GM18507 (cell line): ENCODE measurements at places on chromosomes 5 and 9.

- no peak for DNase-seq
These were observed 41.1 kb upstream of the ICE1 start for GRCh38 chr5:5381310-5381913.

DNA sequence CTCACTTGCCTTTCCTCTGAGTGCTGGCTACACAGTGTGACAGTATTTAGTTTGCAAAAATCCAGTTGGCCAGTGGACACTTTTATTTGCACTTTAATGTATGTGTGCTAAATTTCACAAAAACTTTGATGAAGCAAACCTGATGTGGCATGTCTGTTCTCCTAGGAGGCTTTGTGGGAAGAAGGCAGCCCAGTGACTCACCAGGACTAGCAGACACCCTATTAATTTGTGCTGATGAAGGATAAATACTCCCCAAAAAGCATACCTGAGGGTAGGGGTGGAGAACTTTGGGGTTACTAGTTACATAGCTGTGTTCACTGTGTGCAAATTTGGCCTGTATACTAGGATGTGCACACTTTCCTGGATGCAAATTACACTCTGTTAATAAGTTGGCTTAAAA, 39.3 kb upstream of the IPPK start:
- DNase-seq, result no peak

GRCh38 chr9:129677456-129677855, 12.0 kb downstream of the PRRX2 start:
- DNase-seq, result no peak

DNA sequence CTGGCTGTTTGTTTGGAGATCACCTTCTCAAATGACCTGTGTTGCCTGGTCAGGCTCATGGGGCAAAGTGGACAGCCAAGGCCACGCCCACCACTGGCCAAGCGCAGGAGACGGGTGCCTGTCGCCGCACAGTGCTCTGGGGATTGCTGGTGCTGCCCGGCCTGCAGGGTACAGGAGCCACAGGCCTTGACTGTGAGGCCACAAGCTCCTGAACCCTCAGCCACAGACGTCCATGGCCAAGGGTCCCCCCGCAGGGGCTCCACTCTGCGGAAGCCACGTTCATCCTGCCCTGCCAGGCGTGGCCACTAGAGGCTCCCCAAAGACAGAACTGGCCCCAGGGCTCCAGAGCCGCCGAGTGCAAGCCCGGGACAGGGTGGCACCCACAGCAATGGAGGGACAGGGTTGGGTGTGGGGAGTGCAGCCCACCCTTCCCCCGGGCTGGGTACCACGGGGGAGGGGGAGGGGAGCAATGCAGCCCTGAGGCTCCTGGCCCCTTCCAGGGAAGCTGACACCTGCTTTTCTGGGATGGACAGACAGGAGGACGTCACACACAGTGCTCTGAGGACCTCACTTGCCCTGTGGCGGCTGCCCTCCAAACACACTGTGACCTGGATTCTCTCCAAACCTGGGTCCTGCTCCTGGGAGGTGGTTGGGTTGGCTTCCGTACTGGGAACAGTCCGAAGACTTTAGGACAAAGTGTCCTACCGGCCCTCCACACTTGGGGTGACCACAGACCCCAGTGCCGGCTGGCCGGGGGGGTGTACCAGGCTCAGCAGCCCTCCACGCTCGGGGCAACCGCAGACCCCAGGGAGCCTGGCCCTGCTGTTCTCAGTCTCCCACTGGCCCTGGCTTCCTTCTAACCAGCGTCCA, 21.5 kb downstream of the TPPP start:
- DNase-seq, result peak; percentile 42

- DNase-seq, result no peak
These were observed at the start of gene PCDHGA5 for GRCh38 chr5:141363952-141364660. Gene PCDHGA5, plus strand, starts transcription at chr5:141364162. Its CDS starts 169 bp downstream, at chr5:141364331.

GRCh38 chr9:125404733-125405132, 143.1 kb downstream of the GAPVD1 start:
- no peak for DNase-seq

GRCh38 chr5:124908581-124909451, 162.4 kb upstream of the ZNF608 start:
- DNase-seq, result no peak

DNA sequence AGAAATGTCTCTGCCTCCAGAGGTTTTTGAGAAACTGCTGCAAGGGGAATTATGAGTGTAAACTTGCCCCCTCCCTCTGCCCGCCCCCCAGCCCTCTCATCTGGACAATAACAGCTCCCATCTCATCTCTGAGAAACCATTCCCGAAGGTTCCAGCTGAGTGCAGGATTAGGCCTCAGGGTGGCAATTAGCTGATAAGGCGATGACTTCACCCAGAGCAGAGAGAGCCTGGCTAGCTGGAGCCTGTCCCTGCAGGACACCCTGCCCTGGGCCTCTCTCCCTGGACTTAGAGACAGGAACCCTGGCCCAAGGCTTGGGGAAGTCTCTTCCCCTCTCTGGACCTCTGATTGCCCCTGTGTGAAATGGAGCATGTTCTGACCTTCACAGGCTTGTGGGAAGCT, 45.7 kb upstream of the HAND1 start:
- DNase-seq, result no peak

- DNase-seq, result no peak
These were observed 59.4 kb upstream of the RAPGEF1 start for GRCh38 chr9:131799177-131799823.

DNA sequence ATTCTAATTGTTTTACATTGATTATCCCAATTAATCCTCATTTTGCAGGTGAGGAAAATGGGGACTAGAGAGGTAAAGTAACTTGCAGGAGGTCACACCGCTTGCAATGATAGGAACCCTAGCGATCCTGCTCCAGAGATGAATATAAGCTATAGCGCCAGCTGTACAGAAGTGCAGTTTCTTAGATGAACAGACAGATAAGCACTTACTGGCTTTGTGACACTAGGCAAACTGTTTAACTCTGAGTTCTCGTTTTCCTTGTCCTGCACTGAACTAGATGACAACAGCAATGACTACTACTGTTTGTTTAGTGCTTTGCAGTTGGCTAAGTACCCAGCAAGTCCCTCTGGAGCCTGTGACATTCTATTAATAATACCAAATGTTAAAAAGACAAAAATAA, 11.1 kb downstream of the LHX6 start:
- no peak for DNase-seq

- no peak for DNase-seq
These were observed 5.8 kb upstream of the POMT1 start for GRCh38 chr9:131496844-131497405.

GRCh38 chr9:123073991-123074422, 40.5 kb downstream of the GPR21 start:
- DNase-seq, result no peak

- no peak for DNase-seq
These were observed 50.7 kb downstream of the ITGA2 start for GRCh38 chr5:53039855-53040254.

- no peak for DNase-seq
These were observed 68.2 kb upstream of the TNFAIP8 start for GRCh38 chr5:119287547-119288111.

- DNase-seq, result no peak
These were observed 106.2 kb upstream of the SLC24A2 start for GRCh38 chr9:19895006-19895405.
